ENCODE measurements at places on chromosomes 4 and X. TPM values are rescaled to one million over a fixed set of nuclear protein-coding genes. Genes with fewer than 3 reads are reported as not detected.

DNA sequence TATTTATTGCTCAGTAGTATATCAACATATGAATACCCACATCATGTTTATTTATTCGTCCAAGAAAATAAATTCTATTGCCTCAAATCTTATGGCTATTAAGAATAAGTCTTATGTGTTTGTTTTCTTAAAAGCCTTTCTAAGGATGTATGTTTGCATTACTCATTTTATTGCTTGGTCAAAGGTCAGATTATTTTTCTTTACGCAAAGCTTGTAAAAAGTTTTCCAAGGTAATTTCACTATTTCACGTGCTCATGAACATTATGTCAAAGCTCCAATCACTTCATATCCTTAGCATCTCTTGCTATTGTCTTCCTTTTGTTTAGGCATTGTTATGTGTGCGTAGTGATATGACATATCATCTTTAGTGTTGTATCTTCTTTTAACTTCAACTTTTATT lies 258.5 kb upstream of the FSTL5 start:
- no peak for DNase-seq

- no peak for DNase-seq
Observed at GRCh38 chr4:14787894-14788293, 214.4 kb upstream of the CPEB2 start.

DNA sequence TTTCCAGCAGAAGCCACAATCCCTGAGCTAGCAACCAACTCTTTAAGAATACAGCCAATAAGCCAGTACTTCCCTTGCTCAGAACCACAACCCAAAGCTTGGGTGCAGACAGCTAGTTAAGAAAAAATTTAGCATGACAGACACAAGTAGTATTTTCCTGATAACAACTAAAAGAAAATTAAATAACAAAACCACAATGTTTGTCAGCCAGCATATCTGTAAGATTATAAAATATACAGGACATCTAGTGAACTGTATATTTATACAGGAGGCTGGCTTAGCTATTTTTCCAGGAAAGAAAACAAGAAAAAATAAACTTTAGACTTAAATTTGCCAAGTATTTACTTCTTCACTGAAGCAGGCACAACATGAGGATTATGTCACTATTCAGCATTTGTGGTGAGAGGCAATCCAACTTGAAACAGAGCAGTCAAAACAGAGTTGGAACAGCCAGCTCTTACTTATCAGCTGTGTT lies 6.6 kb downstream of the PF4V1 start:
- no peak for DNase-seq

GRCh38 chrX:119826399-119826959 lies 26.3 kb downstream of the UPF3B start:
- DNase-seq = no peak

- DNase-seq = no peak
Observed at GRCh38 chrX:74259885-74260491, 44.0 kb upstream of the ZCCHC13 start.

TIGD4 gene
- polyA plus RNA-seq = 1.9 TPM

TMPRSS11B gene
- polyA plus RNA-seq = 0.11 TPM

Data from renal cortex interstitium (tissue), 15 donors.